ENCODE measurements at places on chromosomes 11 and 22.

DNA sequence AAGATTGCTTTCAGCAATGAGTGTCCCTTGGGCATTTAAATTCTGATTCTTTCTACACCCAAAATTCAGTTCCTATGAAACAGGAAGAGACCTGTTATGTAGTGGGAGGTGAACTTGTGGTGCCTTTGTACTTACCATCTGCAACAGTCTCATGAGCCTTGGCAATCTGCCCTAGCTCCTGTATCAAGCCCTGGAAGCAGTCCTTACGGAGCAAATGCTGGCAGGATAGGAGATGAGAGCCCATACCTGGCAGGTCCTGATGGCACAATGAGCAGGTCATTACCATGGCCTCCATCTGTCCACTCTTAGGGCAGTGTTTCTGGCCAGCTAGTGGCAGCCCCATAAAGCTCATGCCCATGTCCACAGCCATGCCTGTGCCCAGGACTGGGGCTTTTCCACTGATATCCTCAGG, 10.8 kb downstream of the TRIM66 start:
- peak; percentile 68 for DNase-seq

DNA sequence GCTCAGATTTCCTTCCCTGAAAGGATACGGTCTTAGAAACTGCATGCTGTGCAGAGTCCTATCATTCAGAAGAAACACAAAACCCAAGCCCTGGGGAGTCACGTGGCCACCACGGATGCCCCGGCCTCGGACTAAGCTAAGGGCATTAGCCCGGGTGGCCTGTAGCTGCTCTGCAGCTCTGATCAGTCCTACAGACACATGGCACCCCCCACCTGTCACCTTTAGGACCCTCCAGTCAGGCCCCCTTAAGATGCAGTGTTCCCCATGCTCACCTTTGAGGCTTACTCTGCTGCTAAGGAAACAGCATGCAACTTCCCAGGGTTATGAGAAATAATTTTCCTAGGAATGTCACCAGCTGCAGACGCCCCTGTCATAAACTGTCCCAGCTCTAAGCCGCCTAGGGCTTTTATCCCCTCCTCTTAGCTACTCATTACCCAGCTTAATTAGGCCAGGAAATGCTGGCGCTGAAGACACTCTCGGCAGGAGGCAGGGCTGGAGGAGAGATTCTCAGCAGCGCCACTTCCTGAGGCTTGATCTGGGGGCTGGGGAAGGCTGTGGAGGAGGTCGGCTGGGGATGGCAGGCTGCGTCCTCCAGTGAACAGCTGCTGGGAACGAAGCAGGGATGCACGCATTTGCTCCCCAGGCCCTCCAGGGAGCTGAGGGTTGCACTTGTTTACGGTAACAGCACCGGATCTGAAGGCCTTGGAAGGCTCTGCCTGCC, 47.2 kb upstream of the ADA2 start:
- DNase-seq: peak; percentile 98

GRCh38 chr11:44986315-44986714, 35.6 kb upstream of the TP53I11 start:
- no peak for DNase-seq

GRCh38 chr11:71934213-71934612, 5.4 kb downstream of the RNF121 start:
- no peak for DNase-seq

DNA sequence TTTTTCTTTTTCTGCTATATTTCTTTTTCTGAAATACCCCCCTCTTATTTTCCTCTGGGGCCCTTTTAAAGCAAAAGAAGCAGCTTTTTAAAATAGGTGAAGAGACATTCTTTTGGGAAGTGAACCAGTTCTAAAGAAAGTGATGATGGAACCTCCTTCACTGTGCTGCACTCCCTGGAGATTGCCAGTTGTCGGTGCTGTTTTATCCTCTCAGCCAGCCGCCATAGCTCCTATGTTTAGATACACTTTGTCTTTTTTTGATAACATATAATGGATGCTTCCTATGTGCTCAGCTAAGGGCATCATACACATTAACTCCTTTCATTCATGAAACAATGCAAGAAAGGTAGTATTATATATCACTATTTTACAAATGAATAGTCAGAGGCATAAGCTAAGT, 14.0 kb downstream of the CFAP300 start:
- peak; percentile 22 for DNase-seq

DNA sequence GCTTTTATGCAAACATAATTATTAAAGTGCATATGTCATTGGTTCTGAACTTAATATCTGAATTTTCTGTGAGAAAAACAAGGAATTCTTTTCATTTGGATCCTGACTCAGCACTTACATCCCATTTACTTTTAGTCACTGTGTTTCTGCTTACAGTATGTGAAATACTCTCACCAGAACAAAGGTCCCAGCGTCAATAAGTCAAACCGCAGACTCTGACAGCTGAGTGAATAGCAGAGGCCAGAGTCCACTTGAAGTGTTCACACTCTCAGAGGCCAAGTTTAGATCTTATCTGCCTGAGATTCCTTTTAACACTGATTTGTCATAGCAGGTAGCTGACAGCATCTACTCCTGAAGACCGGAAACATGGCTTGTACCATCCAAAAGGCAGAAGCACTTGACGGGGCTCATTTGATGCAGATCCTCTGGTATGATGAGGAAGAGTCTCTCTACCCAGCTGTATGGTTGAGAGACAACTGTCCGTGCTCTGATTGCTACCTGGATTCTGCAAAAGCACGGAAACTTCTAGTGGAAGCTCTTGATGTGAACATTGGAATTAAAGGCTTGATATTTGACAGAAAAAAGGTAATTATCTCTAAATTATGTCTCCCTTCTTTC, 14.6 kb downstream of the BBOX1 start:
- peak; percentile 52 for DNase-seq

- no peak for DNase-seq
Observed at GRCh38 chr11:10087186-10087922, 206.7 kb downstream of the SBF2 start.

DNA sequence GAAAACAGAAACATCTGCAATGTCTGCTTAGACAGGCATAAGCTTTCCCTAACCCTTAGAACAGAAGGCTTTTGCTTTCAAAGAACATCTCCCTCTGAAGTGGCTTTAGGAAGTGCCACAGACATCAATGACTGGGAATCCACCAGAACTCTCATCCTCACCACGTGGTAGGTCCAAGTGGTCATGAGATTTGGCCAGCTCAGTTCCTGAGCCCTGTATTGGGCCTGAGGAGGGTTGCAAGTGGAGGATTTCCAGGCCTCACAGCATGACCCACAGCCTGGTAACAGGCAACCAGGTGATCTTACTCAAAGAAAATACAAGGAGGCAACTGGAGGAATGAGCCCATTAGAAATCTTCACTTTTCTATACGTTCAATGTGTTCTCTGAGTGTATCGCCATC, 1.6 kb downstream of the CASP1 start:
- no peak for DNase-seq

- DNase-seq: no peak
Observed at GRCh38 chr11:73154178-73154577, 12.1 kb upstream of the FCHSD2 start.

DNA sequence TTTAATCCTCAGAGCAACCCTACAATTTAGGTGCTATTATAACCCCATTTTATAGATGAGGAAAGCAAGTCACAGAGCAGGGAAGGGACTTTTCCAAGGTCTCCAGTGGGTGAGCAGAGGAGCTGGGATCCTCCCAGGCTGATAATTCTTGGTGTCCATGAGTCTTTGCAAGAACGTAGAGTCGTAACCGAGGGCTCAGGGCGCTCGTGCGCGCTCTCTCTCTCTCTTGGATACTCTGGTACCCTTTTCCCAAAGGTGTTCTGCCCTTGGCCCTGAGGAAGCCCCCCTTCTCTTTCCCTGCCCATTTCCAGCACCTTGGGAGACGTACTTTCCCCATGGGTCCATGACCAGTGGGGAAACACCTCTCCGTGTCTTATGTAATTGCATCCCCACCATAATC, 5.2 kb upstream of the ZP1 start:
- DNase-seq: no peak

DNA sequence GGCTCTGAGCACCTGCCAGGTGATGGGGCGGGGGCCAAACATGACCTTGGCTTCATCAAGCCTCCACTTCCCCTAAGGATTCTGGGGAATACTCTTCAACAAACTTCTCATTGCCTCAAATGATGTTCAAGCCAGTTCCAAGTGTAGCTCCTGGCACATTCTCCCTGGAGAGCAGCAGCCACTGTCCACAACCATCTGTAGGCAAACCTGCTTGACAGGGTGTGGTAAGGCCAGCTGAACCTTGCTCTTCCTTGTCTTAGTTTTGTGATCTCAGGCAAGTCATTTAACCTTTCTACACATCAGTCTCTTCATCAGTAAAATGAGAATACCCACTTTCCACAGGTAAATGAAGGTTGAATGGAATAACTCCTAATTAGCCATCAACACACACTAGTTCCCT, 323.3 kb downstream of the TENM4 start:
- no peak for DNase-seq

DNA sequence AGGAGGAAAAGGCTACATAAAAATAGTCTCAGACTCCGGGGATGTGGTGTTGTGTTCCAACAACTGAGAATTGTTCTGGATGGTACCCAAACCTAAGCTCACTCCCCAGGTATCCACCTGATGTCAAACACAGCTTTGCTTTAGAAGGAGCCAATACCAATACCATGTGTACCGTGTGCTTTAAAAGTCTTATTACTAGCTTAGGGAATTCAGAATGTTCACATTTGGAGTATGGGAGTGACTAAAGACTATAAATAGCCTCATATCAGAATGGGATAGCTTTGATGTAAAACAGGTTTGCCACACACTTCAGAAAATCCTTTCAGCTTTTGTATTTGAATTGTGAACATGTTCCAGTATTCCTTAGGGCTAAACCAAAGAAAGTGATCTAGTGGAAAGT, 248.7 kb upstream of the ARHGAP42 start:
- DNase-seq: no peak

GRCh38 chr11:48182860-48183526, 33.6 kb upstream of the OR4B1 start:
- DNase-seq: no peak

DNA sequence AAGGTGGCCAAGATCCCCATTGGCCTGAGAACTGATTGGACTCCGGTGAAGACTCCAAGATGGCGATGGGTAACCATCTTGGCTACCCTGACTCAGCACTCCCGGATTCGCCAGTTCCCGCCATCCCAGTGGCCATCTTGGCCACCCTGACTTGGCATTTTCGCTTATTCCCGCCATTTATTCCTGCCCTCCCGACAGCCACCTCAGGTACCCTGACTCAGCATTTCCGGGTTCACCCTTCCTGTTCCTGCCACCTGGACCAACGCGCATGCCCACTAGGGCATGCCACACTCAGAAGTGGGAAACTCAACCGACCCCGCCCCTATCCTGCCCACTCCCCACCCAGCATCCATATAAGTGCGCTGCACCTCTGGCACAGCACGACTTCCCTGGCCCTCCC, 7.8 kb downstream of the OR8K5 start:
- DNase-seq: no peak

GRCh38 chr11:103364687-103365086, 255.5 kb downstream of the DYNC2H1 start:
- no peak for DNase-seq

- DNase-seq: no peak
Observed at GRCh38 chr11:113839842-113840241, 35.5 kb downstream of the USP28 start.

GRCh38 chr11:126345759-126346585, 9.5 kb upstream of the ST3GAL4 start:
- peak; percentile 91 for DNase-seq

DNA sequence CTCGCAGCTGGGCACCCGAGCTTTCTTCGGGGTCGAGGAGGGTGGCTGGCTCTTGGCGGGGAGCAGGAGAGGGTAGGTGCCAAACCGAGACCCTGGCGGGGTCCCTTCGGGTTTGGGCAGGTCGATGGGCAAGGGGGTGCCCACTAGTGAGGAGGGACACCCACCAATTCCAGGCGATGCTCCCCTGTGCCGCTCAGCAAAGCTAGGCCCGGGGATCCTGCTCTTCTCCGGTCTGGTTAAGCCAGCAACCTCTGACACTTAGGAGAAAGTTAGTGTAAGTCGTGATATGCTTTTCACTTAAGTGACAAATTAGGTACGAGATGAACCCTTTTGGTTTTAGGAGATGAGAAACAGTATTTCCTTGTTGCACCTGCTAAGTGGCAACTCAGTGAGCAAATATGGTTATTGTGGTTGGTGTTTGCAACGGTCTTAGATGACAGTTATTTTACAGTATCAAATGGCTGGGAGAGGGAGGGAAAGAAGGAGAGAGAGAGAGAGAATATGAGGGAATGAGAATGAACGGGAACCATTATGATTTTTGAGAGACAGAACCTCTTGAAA, 565 bp downstream of the NUCB2 start:
- peak; percentile 14 for DNase-seq

- no peak for DNase-seq
Observed at GRCh38 chr11:86790195-86790725, 10.1 kb upstream of the PRSS23 start.

DNA sequence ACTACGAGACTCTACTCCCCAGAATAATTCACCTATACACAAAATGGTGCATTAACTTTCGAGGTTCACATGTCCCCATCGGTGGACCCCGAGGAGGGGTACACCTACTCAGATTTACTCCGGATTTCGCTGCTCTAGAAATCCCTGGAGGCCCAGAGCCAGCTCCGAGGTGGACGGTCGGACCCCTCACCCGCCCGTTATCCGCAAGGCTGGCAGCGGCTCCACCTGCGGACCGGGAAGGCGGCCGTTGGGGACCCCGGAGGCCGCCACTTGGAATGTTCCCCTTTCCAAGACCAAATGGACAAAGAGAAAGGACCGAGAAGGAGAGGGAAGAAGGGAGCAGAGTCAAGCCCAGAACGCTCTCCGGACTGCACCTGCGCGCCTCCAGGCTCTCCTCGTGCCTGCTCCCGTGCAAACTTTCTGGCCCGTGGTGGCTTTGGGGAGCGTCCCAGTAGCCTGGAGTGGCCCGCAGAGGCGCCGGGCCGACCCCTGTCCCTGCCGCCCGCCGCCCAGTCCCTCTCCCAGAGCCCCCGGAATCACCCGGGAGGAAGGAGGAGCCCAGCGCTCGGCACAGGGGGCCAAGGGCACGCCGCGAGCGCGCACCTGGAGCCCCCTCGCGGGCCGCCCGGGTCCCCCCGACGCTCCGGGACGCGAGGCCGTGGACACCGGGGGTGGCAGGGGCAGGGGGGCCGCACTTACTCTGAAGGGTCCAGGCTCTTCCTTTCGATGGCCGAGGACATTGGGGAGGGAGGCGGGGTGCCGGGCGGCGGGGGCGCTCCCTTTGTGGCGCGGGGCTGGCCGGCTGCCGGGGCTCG, 23.0 kb downstream of the LMO2 start:
- no peak for DNase-seq

- DNase-seq: no peak
Observed at GRCh38 chr11:77175021-77175842, 47.2 kb downstream of the MYO7A start.

Data from mesendoderm (in vitro differentiated cells).